Kidney (tissue), 22 donors: ENCODE measurements at places on chromosomes 1 and 21. TPM values are rescaled to one million over a fixed set of nuclear protein-coding genes. Genes with fewer than 3 reads are reported as not detected.

- no peak for DNase-seq
These were observed 3.5 kb upstream of the MTFR1L start for GRCh38 chr1:25816112-25816718.

The RIPPLY3 gene
- total RNA-seq: 0.31 TPM

- no peak for DNase-seq
These were observed 28.4 kb downstream of the PRRC2C start for GRCh38 chr1:171513743-171514142.

DNA sequence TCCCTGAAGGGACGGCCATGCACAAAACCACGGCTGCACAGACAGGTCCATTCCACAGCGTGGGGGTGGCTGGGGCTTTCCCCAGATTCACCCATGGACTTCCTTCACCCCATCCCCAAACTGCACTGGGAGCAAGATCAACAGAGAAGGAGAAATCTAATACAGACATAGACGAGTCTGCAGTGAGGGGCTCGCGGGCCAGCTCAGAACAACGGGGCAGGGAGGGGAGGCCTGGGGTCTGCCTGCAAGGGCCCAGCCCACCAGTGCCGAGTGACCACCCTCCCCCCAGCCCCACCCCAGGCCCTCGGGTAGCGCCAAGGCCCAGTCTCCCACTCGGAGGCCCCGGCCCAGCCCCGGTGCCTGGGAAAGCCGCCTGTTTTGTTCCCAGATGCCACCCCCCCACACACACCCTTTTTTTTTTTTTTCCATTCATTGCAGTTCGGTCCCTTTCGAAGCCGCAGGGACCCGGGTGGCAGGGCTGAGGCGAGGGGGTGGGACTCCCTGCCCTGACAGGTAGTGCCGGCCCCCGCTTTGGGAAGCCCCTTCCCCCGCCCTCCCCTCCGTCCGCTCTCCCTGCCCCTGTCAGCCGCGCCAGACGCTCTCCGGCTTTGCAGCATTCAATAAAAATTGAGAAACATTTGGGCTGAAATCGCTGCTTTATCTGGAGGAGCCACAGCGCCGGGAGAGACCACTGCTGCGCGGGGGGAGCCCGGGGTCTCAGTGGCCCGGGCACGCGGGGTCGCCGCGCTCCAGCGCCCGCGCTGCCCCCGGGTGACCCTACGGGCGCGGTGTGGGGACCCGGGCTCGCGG lies 543 bp upstream of the EPHB2 start:
- DNase-seq: peak; percentile 75

DNA sequence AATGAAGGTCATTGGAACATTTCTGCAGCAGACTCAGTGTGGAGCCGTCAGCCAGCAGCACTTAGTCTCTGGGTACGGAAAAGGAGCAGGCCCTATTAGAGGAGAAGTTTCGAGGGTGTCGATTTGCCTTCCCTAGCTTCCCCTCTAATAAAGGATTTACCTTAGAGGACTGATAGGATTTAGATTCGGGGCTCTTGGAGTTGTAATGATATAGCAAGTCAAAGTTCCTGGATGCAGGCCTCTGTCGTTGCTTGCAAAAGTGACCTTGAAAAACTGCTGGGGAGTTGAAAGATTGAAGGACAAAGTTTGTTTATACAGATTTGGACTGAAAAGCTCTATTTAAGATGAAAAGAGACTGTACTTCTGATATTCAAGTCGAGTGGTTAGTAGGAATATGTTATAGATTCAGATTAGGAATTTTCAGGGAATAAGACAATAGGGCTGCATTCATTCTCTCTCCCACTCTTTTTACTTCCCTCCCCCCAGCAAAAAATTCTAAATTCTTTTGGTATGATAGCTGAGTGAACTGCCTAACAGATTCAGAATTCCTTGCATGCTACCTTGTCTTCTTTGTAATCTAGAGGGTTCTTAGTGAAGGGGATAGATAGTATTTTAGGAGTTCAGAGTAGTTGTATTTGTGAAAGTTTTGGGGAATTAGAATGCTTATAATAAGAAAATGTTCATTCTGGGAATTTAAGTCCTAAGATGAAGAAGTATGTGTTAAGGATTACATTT lies 19.2 kb downstream of the NFYC start:
- no peak for DNase-seq

The TGFB2 gene
- 12.2 TPM for total RNA-seq

- DNase-seq: no peak
These were observed 35.1 kb downstream of the PROX1 start for GRCh38 chr1:214022810-214023425.

DNA sequence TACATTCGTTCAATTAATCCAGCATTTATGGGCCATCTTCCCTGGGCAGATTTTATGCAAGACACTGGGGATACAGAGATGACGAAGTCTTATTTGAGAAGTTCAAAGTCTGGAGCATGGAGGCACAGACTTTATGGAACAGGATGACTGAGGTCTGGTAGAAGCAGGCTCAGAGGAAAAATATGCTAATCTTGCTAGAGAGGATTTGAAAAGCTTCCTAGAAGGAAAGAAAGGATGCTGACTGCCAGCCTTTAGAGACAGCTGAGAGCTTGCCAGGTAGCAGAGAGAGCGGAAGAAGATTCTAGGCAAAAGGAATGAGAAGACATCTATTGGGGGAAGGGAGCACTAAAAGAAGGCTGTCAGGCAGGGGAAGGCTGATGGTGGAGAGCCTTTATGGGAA lies 75.5 kb upstream of the ATP5PO start:
- no peak for DNase-seq

The ASAP3 gene
- 37.8 TPM for total RNA-seq

DNA sequence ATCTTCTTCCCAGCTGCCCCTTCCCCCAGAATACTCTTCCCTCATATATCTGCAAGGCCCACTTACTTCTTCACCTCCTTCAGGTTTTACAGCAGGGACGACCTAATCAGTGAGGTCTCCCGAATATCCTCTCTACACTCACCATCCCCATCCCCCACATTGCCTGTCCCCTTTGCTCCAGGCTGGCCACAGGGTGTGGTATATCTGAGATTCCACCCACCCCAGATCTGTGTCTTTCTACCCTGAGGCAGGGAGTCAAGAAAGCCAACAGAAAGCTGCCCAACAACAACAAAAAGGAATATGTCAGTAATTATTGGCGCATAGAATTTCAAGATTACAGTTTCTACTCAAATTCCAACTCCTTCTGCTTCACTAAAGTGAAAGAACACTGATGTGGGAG lies 30.0 kb upstream of the OPRD1 start:
- no peak for DNase-seq

GRCh38 chr1:33824971-33825370 lies 38.9 kb upstream of the HMGB4 start:
- DNase-seq: no peak
